Cardiac muscle cell (in vitro differentiated cells and primary cell): ENCODE measurements at places on chromosomes 16 and 17. TPM values are rescaled to one million over a fixed set of nuclear protein-coding genes. Genes with fewer than 3 reads are reported as not detected.

DNA sequence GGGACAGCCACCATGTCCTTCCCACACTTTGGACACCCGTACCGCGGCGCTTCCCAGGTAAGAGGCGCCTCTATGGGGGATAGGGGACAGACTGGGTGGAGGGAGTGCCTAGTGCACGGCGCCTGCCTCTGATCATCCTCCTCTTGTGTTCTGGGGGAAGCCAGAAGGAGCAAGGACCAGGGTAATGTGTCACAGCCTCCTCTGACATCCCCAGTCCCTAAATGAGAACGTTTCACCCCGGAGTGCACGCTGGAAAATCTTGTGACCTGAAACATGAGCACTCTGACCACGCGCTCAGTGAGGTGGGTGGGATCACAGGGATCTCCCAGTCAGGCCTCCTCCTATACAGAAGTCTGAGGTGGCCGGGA, 1.1 kb downstream of the IRX6 start:
- H3K4me3 ChIP-seq, result peak overlapping the region; percentile 32
- no peak for DNase-seq
- H3K4me1 ChIP-seq, result no peaks in the 10 kb centered on the region
- H3K36me3 ChIP-seq, result no peaks in the 10 kb centered on the region
- H3K27me3 ChIP-seq, result peaks cover 91% of the 10 kb centered on the region

GRCh38 chr17:73420897-73421296, 109.1 kb upstream of the CDC42EP4 start:
- no peaks in the 10 kb centered on the region for H3K4me1 ChIP-seq
- no peak overlapping the region for H3K27ac ChIP-seq
- H3K4me3 ChIP-seq, result no peak overlapping the region
- no peaks in the 10 kb centered on the region for H3K27me3 ChIP-seq

- no peak overlapping the region for H3K27ac ChIP-seq
- H3K4me1 ChIP-seq, result peaks cover 5% of the 10 kb centered on the region
- H3K4me3 ChIP-seq, result no peak overlapping the region
- H3K27me3 ChIP-seq, result no peaks in the 10 kb centered on the region
Measured at GRCh38 chr17:57315061-57316015, 59.0 kb downstream of the MSI2 start.

DNA sequence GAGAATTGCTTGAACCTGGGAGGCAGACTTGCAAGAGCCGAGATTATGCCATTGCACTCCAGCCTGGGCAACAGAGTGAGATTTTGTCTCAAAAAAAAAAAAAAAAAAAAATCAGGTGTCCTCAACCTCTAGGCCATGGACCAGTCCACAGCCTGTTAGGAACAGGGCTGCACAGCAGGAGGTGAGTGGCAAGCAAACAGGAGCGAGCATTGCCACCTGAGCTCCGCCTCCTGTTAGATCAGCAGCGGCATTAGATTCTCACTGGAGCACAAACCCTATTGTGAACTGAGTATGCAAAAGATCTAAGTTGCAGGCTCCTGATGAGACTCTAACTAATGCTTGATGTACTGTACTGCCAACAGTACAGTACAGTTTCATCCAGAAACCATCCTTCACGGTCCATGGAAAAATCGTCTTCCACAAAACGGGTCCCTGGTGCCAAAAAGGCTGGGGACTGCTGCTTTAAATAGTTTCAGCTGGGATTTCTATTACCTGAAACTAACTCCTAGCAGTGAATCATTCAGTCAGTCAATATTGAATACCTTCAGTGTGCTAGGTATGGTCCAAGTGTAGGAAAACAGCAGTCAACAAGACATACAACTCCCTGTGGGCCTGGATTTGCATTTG, 56.3 kb upstream of the DHX40 start:
- H3K4me1 ChIP-seq, result peaks cover 9% of the 10 kb centered on the region
- H3K27ac ChIP-seq, result no peak overlapping the region

GRCh38 chr16:48441106-48441505, 55.9 kb upstream of the SIAH1 start:
- DNase-seq, result no peak
- H3K36me3 ChIP-seq, result no peaks in the 10 kb centered on the region
- H3K4me3 ChIP-seq, result no peak overlapping the region
- no peak overlapping the region for H3K27ac ChIP-seq
- no peaks in the 10 kb centered on the region for H3K4me1 ChIP-seq

- no peaks in the 10 kb centered on the region for H3K36me3 ChIP-seq
- H3K27ac ChIP-seq, result peak overlapping the region; percentile 63
- DNase-seq, result peak; percentile 74
- H3K4me3 ChIP-seq, result no peak overlapping the region
- H3K27me3 ChIP-seq, result no peaks in the 10 kb centered on the region
Measured at GRCh38 chr16:49639739-49640431, 216.0 kb downstream of the ZNF423 start.

DNA sequence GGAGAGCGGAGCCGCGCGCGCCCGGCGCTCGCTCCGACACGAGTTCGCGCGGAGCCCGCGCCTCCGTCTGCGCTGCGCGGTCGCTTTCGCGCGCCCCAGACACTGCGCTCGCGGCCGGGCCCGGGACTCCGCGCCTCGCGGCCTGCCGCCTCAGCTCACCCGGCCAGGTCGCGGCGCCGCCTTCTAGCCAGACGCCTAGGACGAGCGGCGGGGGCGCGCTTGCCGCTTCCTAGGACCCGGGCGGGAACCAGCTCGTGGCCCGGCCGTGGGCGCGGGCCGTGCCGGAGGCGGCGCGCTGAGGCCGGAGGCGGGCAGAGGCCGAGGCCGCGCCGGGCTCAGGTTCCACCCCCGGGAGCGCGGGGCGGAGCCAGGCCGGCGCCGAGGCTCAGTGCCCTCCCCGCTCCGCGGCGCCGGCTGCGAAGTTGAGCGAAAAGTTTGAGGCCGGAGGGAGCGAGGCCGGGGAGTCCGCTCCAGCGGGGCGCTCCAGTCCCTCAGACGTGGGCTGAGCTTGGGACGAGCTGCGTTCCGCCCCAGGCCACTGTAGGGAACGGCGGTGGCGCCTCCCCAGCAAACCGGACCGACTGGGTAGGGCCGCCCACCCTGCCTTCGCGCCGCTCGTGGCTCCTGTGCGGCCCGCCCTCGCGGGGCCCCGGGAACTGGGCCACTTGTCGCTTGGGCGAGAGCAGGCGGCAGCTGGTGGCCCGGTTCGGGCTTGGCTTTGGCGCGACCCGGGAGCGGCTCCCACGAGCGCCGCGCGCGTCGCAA, at the start of gene SPHK1:
TSS of gene SPHK1 (plus strand) at position 388 of the 765 bp plus-strand sequence. CDS start 1,036 bp downstream, outside the sequence.
- H3K4me3 ChIP-seq, result peak within 1 kb of the TSS; percentile 39
- H3K27ac ChIP-seq, result peak within 1 kb of the TSS; percentile 54
- H3K27me3 ChIP-seq, result peaks cover 13% of the 10 kb centered on the region
- no peaks in the 10 kb centered on the region for H3K36me3 ChIP-seq
- peak; percentile 93 for DNase-seq

IKZF3 gene
- total RNA-seq, result 0.04 TPM in 1 of 2 replicates, not detected in the other
